ENCODE measurements at places on chromosomes 5 and 9.
A peak's percentile ranks its signal among the peaks of the same experiment; 100 is the strongest.

- peak; percentile 84 for DNase-seq
These were observed 69.2 kb upstream of the CCDC180 start for GRCh38 chr9:97237951-97238889.

DNA sequence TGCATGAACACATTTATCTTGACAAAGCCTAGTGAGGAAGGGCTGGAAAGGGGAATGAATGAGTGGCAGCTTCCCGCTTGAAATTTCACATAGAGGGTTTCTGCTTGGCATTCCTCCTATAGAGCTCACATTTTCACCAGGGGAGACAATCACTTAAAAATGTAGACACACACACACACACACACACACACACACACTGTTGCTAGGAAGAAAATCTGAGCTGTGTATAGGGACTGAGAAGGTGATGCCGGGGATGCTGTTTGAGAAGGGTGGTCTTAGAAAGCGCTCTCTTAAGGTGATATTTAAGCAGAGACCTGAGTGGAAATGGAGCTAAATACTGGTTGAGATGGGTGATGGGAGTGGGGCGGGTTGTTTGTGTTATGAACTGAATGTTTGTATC, 70.4 kb downstream of the LRRC70 start:
- no peak for DNase-seq

- DNase-seq, result no peak
These were observed 69.4 kb upstream of the FBXL17 start for GRCh38 chr5:108451269-108451668.

- DNase-seq, result no peak
These were observed 338.6 kb downstream of the SLIT3 start for GRCh38 chr5:168962306-168962705.

DNA sequence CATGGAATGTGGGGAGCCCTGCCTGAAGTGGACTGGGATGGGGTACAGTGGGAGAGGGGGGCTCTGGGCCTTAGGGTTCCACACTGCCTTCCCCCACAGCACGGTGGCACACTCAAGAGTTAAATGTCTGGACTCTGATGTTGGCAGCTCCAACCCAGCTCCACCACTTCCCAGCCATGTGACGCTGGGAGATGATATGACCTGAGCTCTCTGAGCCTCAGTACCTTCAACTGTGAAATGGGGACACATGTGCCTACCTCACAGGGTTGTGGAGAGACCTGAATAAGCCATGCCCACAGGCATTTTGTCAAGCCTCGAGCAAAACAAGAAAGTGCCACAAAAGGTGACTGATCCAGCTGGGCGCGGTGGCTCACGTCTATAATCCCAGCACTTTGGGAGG, 3.4 kb upstream of the PDGFRB start:
- no peak for DNase-seq

- no peak for DNase-seq
These were observed 48.3 kb downstream of the SLCO6A1 start for GRCh38 chr5:102450313-102450990.

DNA sequence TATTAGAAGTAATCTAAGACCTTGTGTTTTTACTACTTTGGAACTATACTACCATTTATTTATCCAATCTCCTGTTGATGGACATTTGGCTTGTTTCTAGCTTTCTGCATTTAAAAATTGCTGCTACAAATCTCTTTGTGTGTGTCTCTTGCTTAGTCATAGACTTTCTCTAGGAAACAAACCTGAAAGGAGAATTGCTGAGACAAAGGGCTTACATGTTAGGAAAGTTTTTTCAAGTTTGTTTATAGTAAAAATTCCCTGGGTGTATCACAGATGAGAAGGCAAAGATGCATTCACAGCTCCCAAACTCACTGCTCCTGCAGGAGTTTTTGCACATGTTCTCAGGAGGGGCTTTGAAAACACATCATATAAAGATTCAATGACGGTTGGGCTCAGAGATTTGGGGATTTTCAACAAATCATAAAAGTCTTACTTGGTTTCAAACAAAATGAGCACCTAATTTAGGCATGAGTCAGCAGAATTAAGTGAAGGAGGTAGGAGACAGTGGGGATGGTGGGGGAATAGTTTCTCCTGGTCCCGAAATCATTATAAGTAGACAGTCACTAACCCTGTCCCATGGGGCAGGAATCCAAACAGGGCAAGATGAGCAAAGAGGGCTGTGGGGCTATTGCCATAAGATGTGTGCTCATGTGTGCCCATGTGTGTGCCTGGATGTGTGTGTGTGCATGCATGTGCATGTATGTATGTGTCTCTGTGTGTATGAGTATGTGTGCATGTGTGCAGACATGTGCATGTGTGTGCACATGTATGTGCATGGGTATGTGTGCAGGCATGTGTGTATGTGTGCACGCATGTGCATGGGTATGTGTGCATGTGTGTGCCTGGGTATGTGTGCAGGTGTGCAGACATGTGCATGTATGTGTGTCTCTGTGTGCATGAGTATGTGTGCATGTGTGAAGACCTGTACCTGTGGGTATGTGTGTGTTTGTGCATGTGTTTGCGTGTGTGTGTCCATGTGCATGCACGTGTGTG, 43.4 kb upstream of the S1PR3 start:
- DNase-seq, result no peak

- DNase-seq, result no peak
These were observed 117.0 kb downstream of the NXNL2 start for GRCh38 chr9:88651682-88652633.

GRCh38 chr9:33029231-33029786, 4.2 kb downstream of the DNAJA1 start:
- DNase-seq, result no peak

- DNase-seq, result no peak
These were observed 49.4 kb downstream of the ASTN2 start for GRCh38 chr9:117365438-117365837.

GRCh38 chr9:4762108-4762885, 21.3 kb upstream of the AK3 start:
- peak; percentile 87 for DNase-seq

DNA sequence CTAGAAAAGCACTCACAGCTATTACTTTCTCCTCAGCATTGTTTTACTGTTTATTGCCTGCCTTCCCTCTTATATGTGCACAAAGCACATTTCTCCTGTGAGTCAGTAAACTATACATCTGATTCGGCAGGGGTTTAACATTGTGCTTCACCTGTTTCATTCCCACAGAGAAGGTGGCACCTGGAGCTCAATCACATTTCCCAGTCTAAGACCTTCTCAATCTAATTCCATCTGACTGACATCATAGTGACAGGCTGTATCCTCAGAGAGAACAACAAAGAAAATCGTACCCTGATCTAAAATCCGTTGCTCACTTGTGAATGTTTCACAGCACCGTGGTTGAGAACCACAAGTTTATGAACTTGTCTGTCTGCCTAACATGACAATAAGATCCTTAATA, 92.4 kb upstream of the CAST start:
- DNase-seq, result no peak

DNA sequence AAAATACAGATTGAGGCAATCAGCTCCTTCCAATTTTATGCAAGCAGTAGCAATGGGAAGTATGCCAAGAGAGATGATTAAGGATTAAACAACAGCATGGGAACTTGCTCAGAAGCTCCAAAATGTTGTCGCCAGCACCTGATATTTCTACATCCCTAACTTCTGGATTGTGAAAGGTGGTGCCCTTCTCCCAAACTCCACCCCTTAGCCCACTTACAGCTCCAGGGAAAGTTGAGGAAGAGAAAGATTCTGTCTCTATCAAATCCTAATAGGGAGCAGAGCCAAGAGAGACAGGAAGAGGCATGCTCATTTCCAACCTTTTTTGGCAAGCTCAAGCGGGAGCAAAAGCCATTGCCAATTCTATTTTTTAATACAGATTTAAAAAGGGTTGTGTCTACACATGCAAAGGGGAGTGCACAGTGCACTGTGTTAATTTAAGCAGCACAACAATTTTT, 92.4 kb upstream of the NR3C1 start:
- DNase-seq, result no peak

GRCh38 chr5:40141418-40141817, 538.3 kb upstream of the PTGER4 start:
- DNase-seq, result no peak

GRCh38 chr9:121298689-121299466, 30.9 kb downstream of the GSN start:
- peak; percentile 39 for DNase-seq

DNA sequence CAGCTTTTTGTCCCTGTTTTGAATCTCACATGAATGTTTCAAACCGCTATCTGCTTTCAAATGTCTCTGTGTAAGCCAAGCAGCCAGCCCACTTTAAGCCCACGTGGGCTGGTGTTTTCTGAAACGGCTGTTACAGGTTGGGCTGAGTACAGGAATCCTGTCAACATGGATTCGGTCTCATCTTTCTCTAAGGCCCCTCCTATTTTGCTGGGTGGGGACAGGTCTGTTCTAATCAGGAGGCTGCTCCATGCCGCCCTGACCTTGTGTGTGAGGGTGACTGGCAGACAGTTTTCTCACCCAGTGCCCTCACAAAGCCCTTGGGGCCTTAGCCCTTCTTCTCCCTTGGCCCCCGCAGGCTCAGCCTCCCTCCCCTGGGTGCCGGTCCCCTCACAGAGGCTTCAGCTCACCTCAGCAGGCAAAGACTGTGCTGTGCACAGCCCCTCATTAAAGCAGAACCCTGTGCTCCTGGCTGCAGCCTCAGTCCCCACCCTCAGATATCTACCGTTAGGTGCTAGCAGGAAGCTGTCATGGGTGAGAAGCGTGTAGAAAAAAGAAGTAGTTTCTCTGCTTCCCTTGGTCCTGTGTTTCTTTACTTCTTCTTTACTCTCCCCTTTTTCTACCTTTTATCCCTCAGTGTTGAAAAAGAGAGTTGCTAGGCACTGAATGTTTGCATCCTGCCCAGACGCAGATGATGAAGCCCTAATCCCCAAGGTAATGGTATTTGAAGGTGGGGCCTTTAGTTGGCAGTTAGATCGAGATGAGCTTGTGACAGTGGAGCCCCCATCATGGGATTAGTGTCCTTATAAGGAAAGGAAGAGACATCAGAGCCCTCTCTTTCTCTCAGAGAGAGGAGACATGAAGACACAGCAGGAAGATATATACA, 205.7 kb downstream of the ADAMTS12 start:
- DNase-seq, result peak; percentile 19

- DNase-seq, result no peak
These were observed 601.7 kb downstream of the BRINP1 start for GRCh38 chr9:118767571-118767970.

- DNase-seq, result no peak
These were observed 10.9 kb downstream of the MAN2A1 start for GRCh38 chr5:109700516-109701153.

DNA sequence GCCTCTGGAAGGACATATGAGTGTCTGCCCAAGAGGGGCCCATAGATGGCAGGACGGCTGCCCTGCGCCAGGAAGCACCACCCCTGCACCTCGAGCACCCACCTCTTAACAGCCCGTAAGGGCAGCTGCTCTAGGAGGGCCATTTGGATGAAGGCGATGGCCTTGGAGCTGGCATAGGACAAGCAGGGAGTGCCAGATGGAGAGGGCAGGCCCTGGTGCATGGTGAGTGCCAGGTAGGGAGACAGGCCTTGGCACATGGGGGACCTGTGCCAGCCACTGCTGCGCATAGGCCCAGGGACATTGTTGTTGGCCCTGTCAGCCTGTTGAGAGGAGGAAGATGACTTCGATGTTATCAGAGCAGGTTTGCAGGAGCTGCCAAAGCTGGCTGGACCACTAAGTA, 134.2 kb downstream of the SLC25A46 start:
- no peak for DNase-seq

Measured in B cell (primary cell).